SK-N-SH (cell line): ENCODE measurements at places on chromosomes 13 and 19.

DNA sequence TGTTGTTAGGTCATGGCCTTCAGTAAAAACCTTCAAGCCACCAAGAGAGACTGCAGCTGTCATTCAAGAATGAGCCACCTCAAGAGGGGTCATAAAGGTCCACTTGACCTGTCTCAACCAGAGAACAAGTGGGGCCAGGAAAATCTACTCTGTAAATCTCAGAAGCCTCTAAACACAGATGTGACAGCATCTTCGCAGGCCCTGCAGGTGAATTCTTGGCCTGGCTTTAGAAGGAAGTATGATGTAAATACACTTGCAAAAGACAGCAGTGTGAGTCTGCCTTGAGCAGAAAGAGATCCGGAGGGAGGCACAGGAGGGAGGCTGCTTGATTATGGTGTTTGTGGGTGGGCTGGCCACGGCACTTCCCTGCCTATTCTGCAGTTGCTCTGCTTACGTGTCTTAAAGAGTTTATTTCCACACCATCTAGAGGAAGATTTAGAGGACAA is 1082.9 kb downstream of the UQCRFS1 start:
- no peak for DNase-seq

- DNase-seq, result no peak
Measured at GRCh38 chr19:13014101-13014920, 19.0 kb downstream of the NFIX start.

- DNase-seq, result no peak
Measured at GRCh38 chr13:50519866-50520265, 323.6 kb downstream of the DLEU7 start.

GRCh38 chr19:18239303-18239702 is 13.1 kb upstream of the PDE4C start:
- DNase-seq, result no peak

GRCh38 chr13:40440990-40441820 is 225.2 kb downstream of the FOXO1 start:
- DNase-seq, result peak; percentile 60

DNA sequence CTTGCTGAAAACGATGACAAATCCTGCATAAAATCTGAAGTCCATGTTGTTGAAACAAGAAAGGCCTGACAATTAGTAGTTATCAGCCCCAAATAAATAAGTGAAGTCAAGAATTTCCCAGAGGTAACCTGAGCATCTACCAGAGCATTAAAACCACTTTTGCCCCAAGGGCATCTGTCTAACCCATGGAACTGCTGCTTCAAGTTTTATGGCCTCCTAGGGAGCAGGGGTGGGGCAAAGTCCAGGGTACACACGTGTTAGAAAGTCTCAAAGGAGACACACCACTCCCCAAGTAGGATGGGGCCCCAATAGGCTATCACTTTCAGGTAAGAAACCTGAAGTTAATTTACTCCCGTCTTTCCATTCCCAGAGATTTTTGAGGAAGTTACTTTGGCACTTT is 81.1 kb downstream of the CACNA1A start:
- DNase-seq, result no peak

- DNase-seq, result no peak
Measured at GRCh38 chr13:112592181-112592580, 4.2 kb upstream of the TUBGCP3 start.

DNA sequence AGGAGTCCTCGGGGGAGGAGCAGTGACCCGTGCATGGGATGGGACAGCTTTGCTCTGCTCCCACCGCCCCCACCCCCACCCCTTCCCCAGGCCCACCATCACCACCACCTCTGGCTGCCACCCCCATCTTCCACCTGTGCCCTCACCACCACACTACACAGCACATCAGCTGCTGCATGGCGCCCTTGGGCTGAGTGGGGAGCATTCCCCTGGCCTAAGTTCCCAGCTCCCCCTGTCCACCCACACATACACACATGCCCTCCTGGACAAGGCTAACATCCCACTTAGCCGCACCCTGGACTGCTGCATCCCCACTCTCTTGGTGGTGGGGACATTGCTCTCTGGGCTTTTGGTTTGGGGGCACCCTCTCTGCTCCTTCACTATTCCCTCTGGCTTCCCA is 46.2 kb upstream of the SGCG start:
- DNase-seq, result no peak

GRCh38 chr19:5091018-5091683 is 122.2 kb downstream of the KDM4B start:
- peak; percentile 91 for DNase-seq

GRCh38 chr13:44237276-44237767 is 136.3 kb upstream of the SERP2 start:
- DNase-seq, result peak; percentile 24

GRCh38 chr19:46471116-46471733 is at the start of gene PNMA8A:
Gene PNMA8A (minus strand): TSS chr19:46471563. CDS start chr19:46471035, 528 bp downstream.
- DNase-seq, result peak; percentile 97

DNA sequence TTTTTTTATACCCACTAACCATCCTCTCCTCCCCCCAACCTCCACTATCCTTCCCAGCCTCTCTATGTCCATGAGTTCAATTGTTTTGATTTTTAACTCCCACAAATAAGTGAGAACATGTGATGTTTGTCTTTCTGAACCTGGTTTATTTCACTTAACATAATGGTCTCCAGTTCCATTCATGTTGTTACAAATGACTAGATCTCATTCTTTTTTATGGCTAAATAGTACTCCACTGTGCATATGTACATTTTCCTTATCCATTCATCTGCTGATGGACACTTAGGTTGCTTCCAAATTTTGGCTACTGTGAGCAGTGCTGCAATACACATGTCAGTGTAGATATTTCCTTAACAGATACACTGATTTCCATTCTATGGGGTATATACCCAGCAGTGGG is 24.9 kb upstream of the ACP7 start:
- DNase-seq, result no peak

GRCh38 chr19:52566121-52566520 is 4.0 kb upstream of the ZNF701 start:
- no peak for DNase-seq

GRCh38 chr13:110824702-110825300 is 90.1 kb downstream of the ANKRD10 start:
- no peak for DNase-seq

GRCh38 chr19:1066251-1066747 is 668 bp upstream of the ARHGAP45 start:
- peak; percentile 67 for DNase-seq

DNA sequence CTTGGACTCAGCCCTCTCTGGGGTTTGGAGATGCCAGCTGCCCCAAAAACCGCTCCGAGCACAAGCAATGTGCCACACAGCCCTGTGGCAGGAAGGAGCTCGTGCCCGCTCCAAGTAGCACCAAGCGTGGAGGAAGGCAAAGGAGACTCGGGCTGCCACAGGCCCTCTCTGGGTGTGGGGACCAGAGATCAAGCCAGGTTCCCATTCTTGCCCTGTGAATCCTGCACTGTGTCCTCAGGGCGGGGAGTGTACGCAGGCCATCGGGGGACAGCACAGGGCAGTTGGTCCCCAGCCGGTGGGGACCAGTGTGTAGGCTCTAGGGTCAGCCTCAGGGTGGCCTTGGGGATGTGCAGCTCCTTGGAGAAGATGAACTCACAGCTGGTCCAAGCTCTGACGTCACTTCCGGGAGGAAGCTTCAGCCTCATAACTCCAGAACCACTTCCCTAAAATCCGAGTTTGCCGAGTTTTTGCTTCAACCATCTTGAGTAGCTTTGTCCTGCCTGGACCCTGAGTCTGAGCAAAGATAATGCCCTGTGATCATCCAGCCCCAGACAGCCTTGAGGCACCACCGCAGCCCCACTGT is 9.3 kb upstream of the CPAMD8 start:
- no peak for DNase-seq

- DNase-seq, result no peak
Measured at GRCh38 chr13:100876044-100876403, 201.4 kb upstream of the TMTC4 start.

DNA sequence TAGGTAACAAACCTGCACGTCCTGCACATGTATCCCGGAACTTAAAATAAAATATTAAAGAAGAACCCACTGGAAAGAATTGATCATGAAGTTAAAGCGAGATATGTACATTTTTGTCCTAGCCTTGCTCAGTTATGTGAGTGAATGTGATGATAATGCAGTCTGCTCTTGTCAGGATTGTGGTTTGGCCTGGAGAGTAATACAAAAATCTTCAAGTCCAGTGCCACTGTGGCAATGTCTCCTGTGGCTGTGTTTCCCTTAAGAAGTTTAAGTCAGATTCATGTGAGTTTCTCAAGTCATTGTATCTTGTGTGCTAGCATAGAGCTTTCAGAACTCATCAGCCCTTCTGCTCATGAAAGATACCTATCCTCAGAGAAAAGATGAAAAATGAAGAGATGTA is 18.0 kb upstream of the ITGBL1 start:
- DNase-seq, result no peak

- no peak for DNase-seq
Measured at GRCh38 chr13:25881136-25881926, 170.5 kb downstream of the SHISA2 start.

DNA sequence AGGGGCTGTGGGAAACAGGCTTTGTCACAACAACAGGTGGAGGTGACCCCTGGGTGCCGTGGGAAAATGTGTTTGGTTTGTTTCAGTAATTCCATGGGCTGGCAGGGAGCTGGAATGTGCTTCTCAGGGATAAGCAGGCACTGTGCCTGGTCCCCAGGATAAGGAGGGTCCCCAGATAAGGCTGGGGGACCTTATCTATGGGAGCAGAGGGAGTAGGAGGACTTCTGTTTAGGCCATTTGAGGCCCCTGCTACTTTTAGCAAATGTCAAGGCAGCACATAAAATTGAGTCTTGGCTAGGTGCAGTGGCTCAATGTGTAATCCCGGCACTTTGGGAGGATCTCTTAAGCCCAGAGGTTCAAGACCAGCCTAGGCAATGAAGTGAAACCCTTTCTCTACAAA is 59.5 kb downstream of the KCNC3 start:
- no peak for DNase-seq

DNA sequence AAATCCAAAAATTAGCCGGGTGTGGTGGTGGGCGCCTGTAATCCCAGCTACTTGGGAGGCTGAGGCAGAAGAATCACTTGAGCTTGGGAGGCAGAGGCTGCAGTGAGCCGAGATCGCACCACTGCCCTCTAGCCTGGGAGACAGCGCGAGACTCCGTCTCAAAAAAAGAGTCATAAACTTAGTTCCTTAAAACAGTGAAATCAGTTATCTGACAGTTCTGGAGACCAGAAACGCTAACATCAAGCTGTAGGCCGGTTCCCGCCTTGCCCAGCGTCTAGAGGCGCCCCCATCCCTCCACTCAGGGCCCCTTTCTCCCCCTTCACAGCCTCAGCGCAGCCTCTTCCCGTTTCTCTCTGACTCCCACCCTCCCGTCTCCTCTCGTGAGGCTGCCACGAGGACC is 11.9 kb downstream of the ADAT3 start:
- DNase-seq, result no peak

- no peak for DNase-seq
Measured at GRCh38 chr19:14081797-14082674, 3.5 kb downstream of the C19orf67 start.

GRCh38 chr19:5929625-5930024 is 15.6 kb downstream of the CAPS start:
- no peak for DNase-seq

DNA sequence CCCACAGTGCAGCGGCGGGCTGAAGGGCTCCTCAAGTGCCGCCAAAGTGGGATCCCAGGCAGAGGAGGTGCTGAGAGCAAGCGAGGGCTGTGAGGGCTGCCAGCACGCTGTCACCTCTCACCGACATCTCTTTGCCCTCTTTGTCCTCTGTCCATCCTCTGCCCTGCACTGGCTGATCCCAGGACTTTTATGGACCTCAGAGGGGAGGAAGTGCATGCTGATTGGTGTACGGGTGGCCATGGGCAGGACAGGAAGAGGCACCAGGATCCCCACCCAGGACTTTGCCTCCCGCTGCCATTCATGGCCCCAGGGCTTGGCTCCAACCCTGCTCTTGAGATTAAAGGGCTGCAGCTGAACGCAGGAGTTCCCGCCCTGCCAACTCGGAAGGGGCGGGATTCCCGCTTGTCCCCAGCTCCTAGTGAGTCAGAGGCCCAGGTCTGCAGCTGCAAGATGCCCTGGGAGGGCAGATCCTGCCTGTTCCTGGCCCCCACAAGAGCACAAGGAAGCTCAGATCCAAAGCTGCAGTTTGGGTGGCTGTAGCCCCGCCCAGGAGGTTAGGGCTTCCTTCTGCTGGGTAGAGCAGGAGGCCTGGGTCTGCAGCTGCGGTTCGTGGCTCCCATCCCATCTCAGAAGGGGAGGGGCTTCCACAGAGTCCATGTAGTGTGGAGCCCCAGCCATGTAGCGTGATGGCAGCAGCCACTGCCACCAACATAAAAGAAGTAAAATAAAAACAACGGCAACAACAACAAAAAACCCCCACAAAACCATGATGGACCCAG is 1716.7 kb downstream of the SLITRK1 start:
- peak; percentile 22 for DNase-seq

DNA sequence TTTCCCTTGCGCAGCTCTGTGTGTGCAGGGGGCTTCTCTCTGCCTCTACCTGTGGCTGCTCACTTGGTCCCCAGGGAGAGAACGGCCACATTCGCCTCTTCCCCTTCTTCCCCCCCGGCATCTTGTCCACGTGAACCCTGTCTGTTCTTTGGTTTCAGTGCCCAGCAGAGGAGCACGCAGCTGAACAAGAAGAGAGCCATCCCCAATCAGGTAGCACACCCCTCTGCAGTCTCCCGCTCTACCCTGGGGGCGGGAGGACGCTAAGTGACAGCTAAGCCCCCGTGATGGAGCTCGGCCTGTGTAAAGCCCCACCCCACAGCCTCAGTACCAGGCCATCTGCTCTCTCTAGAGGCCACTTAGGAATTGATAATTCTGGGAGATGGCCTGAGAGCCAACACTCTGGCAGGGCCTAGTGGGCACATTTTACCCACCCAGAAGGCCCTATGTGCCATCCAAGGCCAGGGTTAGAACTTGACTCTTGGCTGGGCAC is 30.2 kb downstream of the TMED1 start:
- peak; percentile 33 for DNase-seq

DNA sequence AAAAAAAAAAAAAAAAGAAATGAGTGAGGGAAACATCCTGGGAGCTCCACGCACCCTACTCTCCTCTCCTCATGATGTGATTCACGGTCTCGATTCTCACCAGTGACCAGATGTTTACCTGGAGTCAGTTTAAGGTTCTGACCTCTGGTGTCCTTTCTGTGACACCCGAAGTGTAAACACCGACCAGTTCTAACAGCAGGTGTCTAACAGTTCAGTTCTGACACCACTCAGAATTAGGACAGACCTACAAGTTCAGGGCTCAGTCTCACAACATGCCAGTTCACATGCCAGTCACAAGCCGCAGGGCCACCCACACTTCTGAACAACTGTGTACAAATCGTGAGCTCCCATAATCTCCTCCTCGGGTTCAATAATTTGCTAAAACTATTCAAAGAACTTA is 6.0 kb downstream of the ZNF564 start:
- DNase-seq, result no peak
